ENCODE measurements at places on chromosomes 13 and 19.

DNA sequence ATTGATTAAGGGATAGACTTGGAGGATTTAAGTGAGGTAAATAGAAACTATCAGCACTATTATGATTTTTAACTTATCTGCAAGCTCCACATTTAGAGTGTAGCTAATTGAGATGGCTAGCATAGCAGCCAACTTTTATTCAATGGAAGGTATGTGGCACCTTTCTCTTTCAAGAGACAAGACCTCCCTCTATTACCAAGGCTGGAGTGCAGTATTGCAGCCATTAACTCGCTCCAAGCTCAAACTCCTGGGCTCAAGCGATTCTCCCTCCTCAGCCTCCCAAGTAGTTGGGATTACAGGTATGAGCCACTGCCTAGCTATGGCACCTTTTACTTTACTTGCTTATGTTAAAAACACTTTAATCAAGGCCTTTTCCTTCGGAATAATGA is 8.2 kb downstream of the TPT1 start:
- no peak for DNase-seq

DNA sequence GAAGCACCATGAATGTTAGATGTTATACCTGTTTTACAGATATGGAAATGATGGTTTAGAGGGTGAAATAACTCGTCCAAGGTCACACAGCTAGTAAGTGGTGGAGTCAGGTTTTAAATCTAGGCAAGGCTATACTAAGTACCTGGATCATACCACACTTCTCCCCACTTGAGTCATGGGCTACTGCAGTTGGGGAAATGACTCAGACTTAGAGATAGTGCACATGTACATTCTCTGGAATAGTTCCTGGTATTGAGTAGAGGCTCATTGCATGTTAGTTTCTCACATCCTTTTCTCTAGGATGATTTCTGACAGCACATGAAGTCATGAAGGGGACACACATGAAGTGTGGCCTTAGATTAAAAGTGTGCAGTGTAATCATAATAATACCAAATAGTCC is 76.2 kb upstream of the TNFSF11 start:
- DNase-seq, result peak; percentile 10

GRCh38 chr19:11164296-11164695 is 8.7 kb upstream of the SPC24 start:
- no peak for DNase-seq

- no peak for DNase-seq
Measured at GRCh38 chr13:71866335-71867130, 471 bp downstream of the DACH1 start.

- DNase-seq, result no peak
Measured at GRCh38 chr13:29551214-29551613, 44.3 kb downstream of the SLC7A1 start.

- no peak for DNase-seq
Measured at GRCh38 chr19:33512021-33512420, 9.6 kb downstream of the PEPD start.
